Renal cortical epithelial cell (primary cell): ENCODE measurements at places on chromosomes 7 and 10. TPM values are rescaled to one million over a fixed set of nuclear protein-coding genes. Genes with fewer than 3 reads are reported as not detected.

GRCh38 chr7:156898938-156899337, 6.0 kb upstream of the LMBR1 start:
- peak; percentile 68 for DNase-seq

DNA sequence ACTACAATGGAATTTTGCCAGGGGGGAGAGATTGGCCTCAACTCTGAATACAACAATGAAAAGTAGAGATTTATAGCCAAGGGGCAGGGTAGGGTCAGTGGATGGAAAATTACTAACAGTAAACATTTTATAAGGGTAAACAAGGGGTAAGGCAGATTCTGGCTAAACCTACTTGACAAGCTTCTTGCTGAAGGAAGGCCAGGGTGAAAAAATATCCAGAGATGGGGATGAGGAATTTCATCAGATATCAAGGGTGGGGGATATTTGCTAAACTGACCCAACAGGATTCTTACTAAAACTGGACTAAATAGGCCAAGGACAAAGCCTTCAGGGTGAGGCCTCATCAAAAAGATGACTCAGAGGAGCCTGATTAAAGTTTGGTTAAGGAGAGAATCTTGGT, 156.3 kb downstream of the RTKN2 start:
- peak; percentile 37 for DNase-seq

- no peak for DNase-seq
Observed at GRCh38 chr10:44242826-44243225, 142.1 kb downstream of the CXCL12 start.

GRCh38 chr7:90320418-90320800, 695 bp downstream of the FAM237B start:
- no peak for DNase-seq

DNA sequence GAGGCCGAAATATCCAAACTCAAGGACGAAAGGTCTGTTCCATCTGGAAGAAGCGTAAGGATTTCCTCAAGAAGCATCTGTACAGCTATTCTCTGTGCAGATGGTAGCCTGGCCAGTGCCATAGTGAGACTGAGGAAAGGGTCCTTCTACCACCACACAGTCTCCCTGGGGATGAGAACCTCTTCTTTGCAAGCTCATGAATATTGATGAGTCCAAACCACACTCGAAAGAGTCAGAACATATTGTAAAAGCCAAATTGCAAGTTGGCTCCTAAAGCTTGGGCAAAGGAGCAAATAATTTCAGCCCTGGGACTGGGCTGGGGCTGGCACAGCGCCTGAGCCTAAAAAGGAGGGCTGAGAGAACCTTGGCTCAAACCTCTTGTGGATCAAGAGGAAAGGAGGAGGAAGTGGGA, 66.1 kb upstream of the PIP4K2A start:
- peak; percentile 25 for DNase-seq

- peak; percentile 87 for DNase-seq
Observed at GRCh38 chr10:20598590-20598989, 298.5 kb downstream of the NEBL start.

DNA sequence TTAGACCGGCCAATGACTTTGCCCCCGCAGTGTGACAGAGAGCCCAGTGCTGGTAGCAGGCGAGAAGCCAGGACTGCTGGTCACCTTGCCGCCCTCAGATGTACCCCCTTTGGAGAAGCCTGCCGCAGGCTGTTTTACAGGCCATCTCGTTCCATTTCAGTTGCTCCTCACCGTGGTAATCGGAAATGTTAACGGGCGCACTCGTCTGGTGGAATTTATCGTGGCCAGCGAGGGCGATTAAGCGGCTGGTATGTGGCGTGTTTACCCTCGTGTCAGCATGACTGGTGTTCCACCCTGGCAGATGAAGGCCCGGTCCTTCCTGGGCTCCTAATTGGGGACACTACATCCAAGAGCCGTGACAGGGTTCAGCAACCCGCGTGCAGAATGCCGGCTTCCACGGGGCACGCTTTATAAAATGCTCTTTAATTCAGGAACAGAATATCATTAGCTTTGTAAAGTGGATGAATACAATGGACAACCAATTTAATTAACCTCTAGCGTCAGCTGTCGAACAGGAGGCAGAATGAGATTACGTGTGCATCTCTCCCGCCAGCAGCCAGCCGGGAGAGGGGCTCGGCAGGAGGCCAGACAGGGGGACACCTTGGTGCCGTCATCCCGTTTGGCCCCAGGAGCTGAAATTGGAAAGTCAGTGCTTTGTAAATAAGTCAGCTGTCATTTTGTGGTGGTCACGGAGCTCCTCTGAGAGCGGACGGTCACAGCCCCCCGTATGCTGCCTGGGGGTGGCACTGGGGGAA, 108.3 kb downstream of the NKX6-2 start:
- peak; percentile 83 for DNase-seq

DNA sequence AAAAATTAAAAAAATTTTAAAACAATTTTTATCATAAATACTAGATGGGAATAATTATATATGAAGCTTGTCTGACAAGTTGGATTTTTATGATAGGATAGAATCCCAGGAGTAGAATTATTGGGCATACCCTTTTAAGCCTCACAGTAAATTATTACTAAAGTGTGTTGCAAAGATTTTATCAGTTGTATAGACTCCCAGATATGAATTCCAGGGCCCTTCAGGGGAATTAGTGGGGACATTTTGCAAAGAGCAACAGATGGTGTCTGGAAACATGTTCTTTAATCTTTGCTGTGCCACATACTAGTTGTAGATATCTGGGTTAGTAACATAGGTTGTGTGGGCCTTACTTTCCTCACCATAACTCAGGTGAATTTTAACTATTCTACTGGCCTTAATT, 28.7 kb downstream of the ZEB1 start:
- no peak for DNase-seq

DNA sequence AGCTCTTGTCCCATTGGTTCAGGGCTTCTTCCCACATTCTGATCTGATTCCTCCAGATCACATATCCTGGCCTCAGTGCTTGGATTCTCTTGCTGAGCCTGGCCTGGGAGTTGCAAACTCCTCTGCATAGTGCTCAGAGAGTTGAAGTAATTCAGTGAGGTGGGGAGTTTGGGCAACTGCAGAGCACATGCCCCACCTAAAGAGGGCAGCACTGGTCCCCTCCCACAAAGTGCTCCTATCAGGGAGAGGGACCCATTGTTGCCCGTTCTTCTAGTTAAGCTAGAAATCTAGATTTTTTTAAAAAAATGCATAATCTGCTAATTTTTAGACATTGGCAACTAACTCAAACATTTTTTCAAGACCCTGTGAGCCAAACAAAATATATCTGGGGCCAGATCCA, 45.1 kb downstream of the CHN2 start:
- no peak for DNase-seq

DNA sequence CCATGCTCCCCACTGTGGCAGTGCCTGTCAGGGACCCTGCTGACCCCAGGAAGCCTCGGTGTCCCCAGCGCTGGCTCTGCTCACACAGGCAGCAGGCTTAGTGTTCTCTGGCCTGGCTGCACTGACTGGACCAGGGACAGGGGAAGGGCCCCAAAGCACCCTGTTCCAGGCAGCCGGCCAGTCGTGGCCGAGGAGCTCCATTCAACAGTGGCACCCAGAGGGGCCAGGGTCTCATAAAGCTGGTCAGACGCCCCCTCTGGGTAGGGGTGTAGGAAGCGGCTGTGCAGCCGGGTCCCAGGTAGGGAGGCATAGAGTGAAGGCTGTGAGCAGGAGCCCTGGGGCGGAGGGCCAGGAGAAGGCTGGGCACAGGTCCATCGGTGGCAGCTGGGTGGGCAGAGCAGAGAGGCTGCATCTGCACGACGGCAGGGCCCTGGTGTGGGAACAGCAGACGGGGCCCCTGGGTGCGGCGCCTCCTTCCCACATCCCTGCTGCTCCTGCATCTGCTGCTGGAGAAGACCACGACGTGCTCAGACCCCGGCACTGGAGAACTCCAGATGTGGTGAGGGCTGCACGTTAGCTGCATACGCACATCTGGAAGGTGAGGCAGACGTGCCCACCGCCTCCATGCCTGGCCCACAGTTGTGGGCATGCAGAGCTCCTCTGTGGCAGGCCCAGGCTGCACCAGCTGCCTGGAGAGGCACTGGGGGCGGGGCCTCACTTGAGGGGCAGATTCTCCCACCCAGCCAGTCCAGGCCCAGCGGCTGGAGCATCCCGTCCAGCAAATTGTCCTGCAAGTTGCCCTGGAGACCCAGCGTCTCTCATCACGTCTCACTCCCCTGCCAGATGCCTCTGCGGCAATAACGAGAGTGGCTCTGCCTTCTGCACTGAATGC, 25.1 kb downstream of the MNX1 start:
- no peak for DNase-seq

- no peak for DNase-seq
Observed at GRCh38 chr7:157784979-157785441, 448.2 kb downstream of the DNAJB6 start.

GRCh38 chr10:61860964-61861758, 40.3 kb upstream of the ARID5B start:
- DNase-seq: no peak

DNA sequence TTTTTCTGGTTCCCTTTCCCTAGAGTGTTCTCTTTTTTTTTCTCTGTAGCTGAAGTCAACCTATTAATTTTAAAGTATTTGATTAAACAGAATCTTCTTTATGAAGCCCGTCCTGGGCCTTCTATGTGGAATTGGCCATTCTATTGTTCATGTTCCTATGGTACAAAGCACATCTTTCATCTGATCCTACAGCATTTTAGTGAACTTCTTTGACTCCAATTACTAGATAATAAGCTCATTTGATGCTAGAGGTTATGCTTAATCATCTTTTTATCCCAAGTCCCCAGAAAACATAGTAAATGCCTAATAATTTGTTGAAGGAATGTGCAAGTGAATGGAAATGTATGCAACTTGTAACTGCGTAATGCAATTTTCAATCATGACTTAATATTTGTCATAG, 472.0 kb upstream of the KLF6 start:
- DNase-seq: no peak

PAOX gene
- total RNA-seq: 7.8 and 17.7 TPM in 2 replicates

DMBT1 gene
- total RNA-seq: under 0.01 TPM in 2 replicates

CCDC146 gene
- total RNA-seq: 10.8 and 13.2 TPM in 2 replicates

PHKG1 gene
- total RNA-seq: 0.15 TPM in 1 of 2 replicates, not detected in the other

MGMT gene
- total RNA-seq: 22.7 and 37.7 TPM in 2 replicates

C10orf143 gene
- total RNA-seq: 0.85 TPM in 1 of 2 replicates, not detected in the other
